ENCODE measurements at places on chromosomes 5 and 9.
A peak's percentile ranks its signal among the peaks of the same experiment; 100 is the strongest.

GRCh38 chr9:935348-935965 lies 41.0 kb upstream of the DMRT3 start:
- no peak for DNase-seq

DNA sequence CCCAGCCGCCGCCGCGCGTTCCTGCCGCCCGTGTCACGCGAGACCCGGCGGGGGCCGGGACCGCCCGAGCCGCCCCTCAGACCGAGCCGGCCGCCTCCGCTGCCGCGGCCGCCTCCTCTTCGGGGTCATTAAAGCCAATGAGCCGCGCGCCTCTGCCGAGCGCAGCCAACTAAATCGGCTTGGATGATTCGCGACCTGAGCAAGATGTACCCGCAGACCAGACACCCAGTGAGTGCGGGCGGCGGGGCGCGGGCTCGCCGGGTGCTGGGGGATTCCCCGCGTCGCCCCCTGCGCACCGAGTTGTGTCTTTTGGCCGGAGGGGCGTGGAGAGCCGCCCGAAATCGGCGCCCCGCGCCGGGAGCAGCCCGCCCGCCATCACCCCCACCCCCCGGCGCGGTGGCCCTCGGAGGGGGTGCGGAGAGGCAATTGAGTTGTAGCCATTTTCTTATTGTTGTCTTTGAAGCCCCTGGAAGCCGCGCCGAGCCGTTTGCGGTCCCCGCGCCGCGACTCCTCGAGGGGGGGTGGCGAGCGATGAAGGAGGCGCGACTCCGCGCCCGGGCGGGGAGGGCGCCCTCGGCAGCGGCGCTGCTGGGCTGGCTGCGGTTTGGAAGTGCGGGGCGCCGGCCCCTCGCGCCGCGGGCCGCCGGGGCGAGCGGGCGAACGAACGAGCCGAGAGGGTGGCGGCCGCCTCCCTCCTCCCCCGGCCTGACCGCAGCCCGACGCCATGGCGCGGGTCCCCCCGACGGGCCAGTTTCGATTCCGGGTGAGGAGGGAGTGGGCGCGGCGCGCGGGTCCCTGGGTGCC lies 1.0 kb downstream of the TLE4 start:
- peak; percentile 60 for DNase-seq

DNA sequence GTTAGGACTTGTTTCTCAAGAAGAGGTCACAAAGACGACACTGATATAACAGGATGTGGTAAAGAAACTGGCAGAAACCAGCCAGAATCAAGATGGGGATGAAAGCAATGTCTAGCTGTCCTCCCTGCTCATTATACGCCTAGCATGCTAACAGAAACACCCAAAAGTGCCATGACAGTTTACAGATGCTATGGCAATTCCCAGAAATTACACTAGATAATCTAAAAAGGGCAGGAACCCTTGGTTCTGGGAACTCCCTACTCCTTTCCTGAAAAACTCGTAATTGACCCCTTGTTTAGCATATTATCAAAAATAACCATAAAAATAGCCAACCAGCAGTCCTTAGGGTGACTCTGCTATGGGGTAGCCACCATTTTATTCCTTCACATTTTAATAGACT lies 10.9 kb upstream of the MRPS30 start:
- no peak for DNase-seq

- no peak for DNase-seq
These were observed 168.4 kb downstream of the RASEF start for GRCh38 chr9:82894548-82894947.

DNA sequence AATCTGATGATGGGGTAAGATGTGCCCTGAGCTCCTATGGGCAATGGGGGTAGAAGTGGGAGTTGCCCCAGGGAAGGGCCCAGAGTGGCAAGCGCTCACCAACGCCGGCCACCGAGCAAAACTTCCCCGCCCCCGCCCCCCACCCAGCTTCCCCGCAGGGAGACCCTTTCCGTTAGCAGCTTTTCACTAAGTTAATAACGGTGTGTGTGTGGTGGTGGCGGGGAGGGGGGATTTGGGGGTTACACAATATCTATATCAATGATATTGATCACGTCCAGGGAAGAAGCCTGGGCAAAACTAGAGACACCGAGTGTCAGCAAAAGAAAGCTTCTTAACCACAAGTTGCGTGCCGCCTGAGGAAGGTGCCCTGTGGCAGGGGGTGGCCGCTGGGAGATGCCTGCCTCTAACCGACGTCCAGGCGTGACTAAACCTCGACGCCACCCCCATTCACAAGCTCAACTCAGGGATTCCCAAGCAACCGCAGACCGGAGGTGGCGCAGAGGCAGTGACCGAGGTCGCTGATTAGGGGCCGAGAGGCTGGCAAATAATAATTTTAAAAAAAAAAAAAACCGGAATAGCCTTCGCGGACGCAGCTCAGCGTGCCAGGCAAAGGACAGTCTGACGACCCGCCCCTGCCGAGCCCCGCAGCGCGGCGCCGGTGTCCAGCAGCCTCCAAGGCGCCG lies 222.6 kb downstream of the MEF2C start:
- no peak for DNase-seq

GRCh38 chr9:25255216-25255615 lies 423.0 kb downstream of the TUSC1 start:
- no peak for DNase-seq

GRCh38 chr5:129204525-129204924 lies 110.0 kb downstream of the ISOC1 start:
- no peak for DNase-seq

DNA sequence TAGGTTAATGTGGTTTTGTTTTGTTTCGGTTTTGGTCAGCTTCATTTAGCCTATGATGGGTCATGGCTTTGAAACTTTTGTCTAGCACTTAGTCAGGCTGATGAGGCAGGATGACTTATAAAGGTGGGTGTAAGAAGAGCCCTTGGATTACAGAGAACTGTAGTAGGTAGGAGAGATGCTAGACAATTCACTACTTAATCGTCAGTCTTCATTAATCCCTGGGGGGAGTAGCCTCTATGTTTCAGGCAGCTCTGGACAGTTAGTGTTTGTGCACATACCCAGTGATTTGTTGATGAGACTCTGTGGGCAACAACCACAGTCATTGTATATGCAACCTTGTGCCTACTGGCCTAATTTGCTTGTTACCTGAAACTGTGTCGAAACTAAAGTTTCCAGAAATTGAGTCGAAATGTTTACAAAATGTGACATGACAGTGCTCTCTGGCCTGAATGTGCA lies 113.3 kb downstream of the MTREX start:
- no peak for DNase-seq

- no peak for DNase-seq
These were observed 8.8 kb upstream of the IGFBPL1 start for GRCh38 chr9:38432922-38433510.

GRCh38 chr9:93025736-93026135 lies 32.8 kb upstream of the SUSD3 start:
- no peak for DNase-seq

DNA sequence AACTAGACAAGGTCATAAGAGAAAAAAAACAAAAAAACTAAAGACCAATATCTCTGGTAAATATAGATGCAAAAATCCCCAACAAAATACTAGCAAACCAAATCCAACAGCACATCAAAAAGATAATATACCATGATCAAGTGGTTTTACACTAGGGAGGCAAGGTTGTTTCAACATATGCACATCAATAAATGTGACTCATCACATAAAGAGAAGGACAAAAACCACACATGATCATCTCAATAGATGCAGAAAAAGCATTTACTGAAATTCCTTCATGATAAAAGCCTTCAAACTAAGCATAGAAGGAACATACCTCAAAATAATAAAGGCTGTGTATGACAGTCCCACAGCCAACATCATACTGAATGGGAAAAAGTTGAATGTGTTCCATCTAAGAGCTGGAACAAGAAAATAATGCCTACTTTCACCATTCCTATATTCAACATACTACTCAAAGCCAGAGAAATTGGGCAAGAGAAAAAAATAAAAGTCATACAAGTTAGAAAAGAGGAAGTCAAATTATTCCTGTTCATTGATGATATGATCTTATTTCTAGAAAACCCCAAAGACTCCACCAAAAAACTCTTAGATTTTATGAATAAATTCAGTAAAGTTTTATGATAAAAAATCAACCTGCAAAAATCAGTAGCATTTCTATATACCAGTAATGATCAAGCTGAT lies 72.2 kb upstream of the FAM169A start:
- DNase-seq: no peak

GRCh38 chr5:170056561-170057267 lies 49.0 kb upstream of the FOXI1 start:
- no peak for DNase-seq

- DNase-seq: no peak
These were observed 32.5 kb downstream of the SGCD start for GRCh38 chr5:156359476-156359875.

GRCh38 chr5:120088412-120088811 lies 375.7 kb upstream of the PRR16 start:
- DNase-seq: no peak

DNA sequence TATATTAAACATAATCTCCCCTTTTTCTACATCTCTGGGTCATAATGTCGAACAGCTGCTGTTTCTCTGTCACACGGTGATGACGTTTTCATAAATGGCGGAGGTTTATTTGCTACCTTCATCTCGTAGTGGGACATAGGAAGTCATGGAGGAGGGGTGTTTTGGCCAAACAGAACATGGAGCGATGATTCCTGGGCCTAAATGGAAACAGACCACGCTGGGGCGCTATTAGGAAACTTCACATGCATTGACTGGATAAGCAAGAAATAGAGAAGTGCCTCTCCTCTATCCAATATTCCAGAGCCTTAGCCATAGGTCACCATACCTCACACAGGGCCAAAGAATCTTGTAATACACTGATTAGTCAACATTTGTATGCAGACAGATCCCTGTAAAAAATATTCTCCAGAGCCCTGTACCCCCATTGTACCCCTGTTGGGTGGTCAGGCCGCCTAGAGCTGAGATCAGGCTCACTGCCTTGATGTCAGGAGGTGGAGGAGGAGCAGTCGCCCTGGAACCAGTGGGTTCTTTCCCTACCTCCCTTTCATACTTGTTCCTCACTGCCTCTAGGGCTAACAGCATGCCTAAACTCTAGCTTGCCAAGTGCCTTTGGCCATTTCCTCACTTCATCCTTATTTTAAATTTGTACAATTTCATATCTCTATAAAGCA lies 77.8 kb upstream of the SPIN1 start:
- DNase-seq: no peak

DNA sequence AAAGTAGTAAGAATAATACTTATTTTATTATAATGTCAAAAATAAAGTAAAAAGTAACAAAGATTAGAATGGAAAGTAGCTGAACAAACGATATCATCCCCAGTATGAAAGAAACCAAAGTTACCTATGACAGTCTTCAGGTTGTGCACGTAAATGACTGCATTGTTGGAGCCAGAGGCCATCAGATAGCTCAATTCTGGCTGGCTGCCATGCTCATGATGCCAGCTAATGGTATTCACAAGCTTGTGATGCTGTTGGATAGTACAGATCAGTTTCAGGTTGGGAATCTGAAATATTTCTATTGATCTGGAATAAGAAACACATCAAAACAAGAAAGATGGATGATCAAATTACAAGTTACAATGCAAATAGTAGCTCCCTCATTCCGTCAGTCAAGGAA lies 21.1 kb downstream of the GEMIN5 start:
- DNase-seq: no peak

DNA sequence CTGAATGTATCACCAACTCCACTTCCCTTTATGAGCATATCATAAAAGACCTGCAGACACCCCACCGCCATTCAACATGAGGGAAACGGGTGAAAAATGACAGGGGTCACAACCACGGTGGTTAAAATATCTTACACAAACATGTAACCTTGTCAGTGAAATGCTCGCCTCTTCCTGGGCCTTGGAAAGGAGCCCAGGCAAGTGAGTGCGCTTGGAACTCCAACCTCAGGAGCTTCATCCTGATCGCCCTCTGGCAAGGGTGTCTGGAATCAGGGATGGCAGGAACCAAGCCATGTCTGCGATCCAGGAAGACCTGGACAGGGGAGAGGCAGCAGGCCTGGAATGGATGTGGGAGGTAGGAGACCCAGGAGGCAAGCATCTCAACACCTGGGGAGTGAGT lies 282.7 kb downstream of the GAS1 start:
- DNase-seq: no peak

- no peak for DNase-seq
These were observed 21.3 kb downstream of the HMCN2 start for GRCh38 chr9:130286781-130287428.

DNA sequence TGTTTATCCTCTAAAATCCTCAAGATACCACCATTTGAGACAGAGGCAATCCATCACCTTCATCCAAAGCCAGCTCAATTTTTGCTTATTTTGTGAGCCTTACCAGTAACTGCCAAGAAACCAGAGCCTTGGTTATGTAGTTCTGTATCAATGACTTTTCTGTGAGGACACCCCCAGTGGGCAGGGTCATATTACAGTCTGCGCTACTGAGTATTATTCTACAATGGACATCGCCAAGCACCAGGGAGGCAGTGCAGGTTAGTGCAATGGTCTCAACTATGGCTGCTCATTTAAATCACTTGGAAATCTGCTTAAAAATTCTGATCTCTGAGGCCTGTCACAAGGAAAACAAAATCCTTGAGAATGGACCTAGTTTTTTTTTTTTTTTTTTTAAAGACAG lies 90.5 kb upstream of the NIPAL4 start:
- DNase-seq: no peak

DNA sequence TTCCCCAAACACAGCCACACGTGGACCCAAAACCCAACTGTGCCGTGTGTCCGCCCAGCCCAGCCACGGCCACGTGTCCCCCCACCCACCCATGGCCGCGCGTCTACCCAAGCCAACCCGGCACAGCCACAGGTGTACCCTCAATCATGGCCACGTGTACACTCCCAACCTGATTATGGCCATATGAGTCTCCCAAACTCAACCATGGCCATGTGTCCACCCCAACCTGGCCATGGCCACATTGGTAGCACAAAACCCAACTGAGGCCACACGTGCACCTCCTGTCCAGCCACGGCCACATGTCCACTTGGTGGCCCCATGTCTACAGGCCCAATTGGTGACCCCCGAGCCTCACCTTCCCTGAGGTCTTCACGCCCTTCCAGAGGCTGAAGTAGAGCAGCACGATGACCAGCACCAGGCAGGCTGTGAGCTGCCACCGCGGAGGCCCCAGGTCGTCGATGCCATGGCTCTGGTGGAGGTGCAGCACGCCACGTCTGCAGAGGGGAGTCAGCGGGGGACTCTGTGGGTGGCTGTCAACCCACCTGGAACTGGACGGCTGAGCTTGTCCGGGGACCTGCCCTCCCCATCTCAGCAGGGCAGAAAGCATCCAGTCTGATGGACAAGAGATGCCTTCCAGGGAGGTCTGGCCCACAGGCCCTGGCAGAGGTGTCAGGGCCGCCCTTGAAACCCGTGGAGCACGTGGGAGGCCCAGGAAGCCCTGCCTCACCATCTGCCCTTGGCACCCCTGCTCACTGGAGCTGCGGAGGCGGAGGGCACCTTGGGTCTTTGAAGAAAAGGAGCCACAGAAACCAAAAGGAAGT lies 23.5 kb downstream of the SLC6A3 start:
- DNase-seq: peak; percentile 7

DNA sequence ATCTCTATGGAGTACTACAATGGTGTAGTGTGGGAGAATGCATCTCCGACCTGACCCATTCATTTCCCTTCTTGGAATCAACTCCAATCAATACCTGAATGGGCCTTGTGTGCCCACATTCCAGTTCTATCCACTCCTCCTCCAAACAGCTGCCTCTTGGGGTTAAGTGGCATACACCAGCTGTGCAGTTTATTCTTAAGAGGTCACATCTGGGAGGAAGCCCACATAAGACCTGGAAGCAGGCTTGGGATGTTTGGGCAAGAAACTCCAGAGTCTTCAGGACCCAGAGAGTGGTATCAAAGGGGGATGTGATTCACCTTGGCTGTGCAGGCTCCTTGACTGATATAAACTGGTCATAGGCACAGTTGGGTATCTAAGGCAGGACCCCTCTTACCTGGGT lies 46.0 kb downstream of the ACTBL2 start:
- no peak for DNase-seq

- no peak for DNase-seq
These were observed 188.8 kb downstream of the CCDC192 start for GRCh38 chr5:127891942-127892341.
